NCI-H460 (cell line): ENCODE measurements at places on chromosomes 7 and 10.

DNA sequence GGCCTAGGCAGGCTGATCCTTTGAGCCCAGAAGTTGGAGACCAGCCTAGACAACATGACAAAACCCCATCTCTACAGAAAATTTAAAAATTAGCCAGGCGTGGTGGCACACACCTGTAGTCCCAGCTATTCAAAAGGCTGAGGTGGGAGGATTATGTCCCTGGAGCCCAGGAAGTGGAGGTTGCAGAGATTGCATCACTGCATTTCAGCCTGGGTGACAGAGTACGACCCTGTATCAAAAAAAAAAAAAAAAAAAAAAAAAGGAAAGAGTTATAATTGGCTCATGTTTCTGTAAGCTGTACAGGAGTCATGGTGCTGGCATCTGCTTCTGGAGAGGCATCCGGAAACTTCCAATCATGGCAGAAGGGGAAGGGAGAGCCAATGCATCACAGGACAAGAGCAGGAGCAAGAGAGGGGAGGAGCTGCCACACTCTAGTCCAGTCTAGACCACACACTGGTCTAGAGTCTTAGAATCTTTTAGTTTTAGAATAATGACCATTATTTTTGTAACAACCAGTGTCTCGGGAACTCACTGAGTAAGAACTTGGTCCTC, 16.8 kb downstream of the DOCK1 start:
- no peak for DNase-seq

DNA sequence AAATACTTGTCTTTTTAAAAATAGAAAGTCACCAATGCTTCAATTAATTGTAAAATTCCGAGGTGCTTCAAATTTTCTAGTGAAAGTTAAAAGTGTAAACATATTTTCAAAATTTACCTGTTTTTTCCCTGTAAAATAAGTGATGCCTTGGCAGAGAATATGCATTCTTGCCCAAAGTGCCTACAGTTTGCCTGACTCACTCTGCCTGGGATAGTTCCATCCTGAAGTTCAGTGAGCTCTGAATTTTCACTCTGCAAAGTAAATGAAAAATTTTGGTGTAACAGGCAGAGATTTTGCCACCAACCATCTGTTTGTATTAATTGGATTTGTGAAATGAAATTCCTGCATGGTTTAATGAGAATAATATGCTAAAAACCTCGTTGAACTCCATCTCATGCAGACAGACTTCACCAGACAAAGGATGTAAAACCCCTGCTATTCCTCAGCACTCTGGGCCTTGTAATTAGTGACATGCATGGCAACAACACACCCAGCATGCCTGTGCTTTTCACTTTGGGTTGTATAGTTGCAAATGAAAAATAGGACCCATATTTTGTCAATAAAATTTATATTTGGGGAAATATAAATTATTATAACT, 117.4 kb upstream of the GNAI1 start:
- DNase-seq = no peak

- no peak for DNase-seq
Observed at GRCh38 chr10:57362811-57363210, 904.9 kb downstream of the IPMK start.

GRCh38 chr10:91513598-91514424, 103.7 kb downstream of the HECTD2 start:
- DNase-seq = no peak

DNA sequence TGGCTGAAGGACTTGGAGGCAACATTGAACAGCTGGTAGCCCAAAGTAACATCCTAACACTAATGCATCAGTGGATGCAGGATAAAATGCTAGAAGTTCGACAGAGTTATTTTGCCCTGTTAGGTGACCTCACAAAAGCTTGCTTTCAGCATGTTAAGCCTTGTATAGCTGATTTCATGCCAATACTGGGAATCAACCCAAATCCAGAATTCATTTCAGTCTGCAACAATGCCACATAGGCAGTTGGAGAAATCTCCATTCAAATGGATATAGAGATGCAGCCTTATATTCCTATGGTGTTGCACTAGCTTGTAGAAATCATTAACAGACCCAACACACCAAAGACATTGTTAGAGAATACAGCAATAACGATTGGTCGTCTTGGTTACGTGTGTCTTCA, 62.9 kb downstream of the CCSER2 start:
- no peak for DNase-seq

GRCh38 chr10:114188001-114188400, 8.8 kb downstream of the TDRD1 start:
- DNase-seq = no peak

GRCh38 chr7:129886167-129886817, 66.5 kb downstream of the UBE2H start:
- DNase-seq = no peak

- DNase-seq = no peak
Observed at GRCh38 chr10:120368338-120368737, 88.7 kb upstream of the PLPP4 start.

- no peak for DNase-seq
Observed at GRCh38 chr7:6556196-6556595, 4.9 kb upstream of the GRID2IP start.

- DNase-seq = no peak
Observed at GRCh38 chr7:82080254-82080927, 310.5 kb upstream of the HGF start.

- no peak for DNase-seq
Observed at GRCh38 chr7:85974176-85974575, 669.5 kb upstream of the GRM3 start.

GRCh38 chr7:126760914-126761577, 491.7 kb downstream of the GRM8 start:
- DNase-seq = no peak

- no peak for DNase-seq
Observed at GRCh38 chr10:26994743-26995142, 105.6 kb downstream of the ANKRD26 start.

GRCh38 chr10:76047521-76047920, 616.1 kb downstream of the LRMDA start:
- DNase-seq = no peak

GRCh38 chr7:108001764-108002725, 916 bp downstream of the LAMB1 start:
- no peak for DNase-seq

- no peak for DNase-seq
Observed at GRCh38 chr10:13715100-13715499, 128.3 kb downstream of the PRPF18 start.

- DNase-seq = no peak
Observed at GRCh38 chr7:115409682-115410433, 488.0 kb downstream of the MDFIC start.

GRCh38 chr7:21767300-21767900, 178.3 kb downstream of the CDCA7L start:
- DNase-seq = peak; percentile 79

DNA sequence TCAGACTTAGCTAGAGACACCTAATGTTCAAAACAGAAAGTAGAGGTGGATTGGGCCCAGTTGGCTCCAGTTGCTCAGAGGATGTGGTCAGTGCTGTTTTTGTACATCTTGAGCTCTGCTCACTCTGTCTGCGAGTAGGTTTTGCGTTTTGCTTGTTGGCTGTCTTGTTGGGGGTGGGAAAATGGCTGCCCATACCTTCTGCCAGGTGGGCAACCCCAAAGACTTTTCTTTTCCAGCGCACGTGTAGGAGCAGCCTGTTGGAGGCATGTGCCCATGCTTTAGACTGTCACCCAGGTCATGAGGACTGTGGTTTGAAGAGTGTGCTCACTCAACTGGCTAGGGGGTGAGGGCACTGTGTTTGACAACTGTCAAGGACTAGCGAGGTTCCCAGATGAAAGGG, 73.9 kb downstream of the KAT6B start:
- no peak for DNase-seq

DNA sequence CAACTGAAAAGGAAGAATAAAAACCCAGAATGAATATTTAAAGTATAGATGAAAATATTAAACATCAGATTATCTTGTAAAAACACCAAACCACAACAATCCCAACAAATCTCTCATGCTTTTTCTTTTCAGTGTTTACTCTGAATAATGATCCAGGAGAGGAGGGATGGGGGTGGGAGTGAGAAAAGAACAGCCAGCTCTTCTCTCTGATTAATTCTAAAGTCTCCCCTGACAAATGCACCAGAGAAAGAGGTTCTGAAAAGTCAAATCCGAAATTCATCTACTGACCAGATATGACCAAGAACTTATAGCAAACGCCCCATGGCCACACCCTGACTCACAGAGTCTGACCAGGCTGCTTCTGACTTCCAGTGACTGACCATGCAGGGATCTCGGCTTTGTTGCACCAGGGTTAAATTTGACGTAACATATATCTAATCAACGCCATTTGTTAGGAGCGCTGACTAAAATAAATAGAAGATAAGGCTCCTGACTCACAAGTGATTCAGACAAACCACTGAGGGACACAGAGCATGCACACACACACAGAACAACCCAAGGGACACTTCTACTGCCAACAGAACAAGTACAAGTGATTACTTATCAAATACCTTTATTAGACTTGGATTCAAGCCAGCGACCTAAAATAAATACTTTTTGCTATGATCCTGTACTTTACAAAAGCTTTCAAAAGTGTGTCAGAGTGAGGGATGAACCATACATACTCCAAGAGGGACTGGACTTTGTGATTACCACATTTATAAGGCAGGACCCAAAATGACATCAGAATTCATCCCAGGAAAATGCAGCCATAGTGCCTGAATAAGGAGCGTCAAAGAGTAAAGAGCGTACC, 9.3 kb upstream of the SPOCK2 start:
- DNase-seq = peak; percentile 90

- DNase-seq = no peak
Observed at GRCh38 chr10:114100848-114101741, 57.4 kb downstream of the ADRB1 start.

DNA sequence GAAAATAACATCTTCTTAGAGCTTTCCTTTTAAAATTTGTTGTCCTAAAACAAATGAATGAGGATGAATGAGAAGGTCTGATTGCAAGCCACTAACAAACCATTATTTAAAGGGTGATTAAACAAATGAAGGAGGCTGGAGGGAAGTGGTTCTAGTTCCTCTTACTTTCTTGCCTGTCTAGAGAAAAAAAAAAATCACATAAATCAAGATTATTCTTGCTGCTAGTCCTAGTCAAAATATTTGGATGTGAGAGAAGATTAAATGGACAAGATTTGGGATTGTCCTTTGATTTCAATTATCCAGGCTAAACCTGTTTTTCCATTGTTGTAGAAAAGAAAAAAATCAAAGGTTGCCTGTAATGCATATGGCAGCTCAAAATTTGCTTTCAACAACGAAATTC, 3.3 kb downstream of the SKAP2 start:
- no peak for DNase-seq

DNA sequence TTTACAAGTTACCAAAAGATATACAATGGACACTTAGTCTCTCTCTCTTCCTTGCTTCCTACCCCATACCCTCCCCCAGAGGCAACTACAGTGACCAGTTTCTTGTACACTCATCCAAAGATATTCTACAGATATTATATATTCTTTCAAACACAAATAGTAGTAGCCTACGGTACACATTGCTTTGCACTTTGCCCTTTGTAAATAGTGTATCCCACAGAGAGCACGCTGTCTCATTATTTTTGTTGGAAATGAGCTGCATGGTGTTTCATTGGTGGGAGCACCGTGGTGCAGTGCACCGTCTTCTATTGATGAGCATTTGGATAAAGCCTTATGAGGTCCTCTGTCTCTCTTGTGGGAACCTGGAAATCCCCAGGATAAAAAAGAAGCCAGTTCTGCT, 24.2 kb downstream of the STRA8 start:
- no peak for DNase-seq

GRCh38 chr7:113044394-113044793, 42.2 kb downstream of the GPR85 start:
- DNase-seq = no peak

DNA sequence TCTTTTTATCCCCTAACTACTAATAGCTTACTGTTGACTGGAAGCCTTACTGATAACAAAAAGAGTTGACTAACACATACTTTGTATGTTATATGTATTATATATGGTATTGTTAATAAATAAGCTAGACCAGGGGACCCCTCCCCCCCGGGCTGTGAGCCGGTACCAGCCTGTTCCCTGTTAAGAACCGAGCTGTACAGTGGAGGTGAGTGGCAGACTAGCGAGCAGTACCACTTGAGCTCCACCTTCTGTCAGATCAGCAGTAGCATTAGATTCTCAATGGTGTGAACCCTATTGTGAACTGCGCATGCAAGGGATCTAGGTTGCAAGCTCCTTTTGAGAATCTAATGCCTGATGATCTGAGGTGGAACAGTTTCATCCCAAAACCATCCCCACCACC, 377.0 kb downstream of the IPMK start:
- no peak for DNase-seq

DNA sequence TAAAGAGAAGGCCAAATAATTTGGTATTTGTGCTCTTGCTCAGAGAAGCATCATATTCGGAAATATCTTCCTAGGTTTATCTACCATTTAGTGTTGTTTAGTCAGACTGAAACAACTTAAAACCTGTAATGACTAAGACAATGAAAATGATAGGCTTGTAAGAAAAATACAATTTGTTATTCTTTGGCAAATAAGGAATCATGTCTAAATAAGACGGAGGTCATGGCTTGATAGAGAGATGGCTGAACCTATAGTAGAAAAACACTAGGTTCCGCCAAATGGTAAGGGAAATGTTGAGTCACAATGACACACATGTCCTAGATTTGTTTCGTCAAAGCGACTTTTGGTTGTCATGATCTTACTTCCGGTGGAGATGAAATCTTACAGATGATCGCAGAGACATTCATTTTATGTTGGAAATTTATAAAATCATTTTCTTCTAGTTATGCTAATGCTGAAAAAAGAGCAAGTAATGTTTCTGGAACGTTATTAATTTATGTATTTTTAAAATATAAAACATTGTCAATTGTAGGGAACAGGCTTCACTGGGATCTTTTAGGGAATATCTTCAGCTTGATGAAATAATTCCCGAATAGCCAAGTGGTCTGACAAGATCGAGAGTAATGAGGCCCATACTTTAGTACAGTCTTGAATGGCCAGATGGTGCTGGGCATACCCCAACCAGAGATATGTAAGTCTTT, 1.0 kb downstream of the SRGN start:
- DNase-seq = peak; percentile 87

GRCh38 chr10:53122281-53122680, 349.7 kb upstream of the MBL2 start:
- no peak for DNase-seq

DNA sequence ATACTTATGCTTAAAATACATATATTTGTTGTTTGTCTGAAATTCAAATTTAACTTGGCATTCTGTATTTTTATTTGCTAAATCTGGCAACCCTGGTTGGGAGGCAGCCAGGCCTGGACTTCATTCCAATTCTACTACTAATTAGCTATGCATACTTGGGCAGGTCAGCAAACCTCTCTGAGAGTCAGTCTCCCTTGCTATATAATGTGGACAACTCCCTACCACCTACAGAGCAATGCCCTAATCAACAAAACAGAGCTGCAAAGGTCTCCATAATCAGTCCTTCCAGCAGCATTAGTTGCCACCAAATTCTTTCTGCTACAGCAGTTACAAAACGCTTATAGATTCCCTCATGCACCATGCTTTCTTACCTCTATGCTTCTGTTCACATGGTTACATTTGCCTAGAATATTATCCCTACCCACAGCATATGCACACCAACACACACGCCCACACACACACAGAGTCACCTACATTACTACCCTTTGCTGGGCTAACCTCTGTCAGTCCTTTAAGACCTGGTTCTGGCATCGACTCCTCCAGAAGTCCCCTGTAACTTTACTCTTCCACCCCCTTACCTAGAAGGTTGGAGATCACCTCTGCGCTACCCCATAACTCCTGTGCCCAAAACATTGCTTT, 188.7 kb downstream of the FGFR2 start:
- DNase-seq = no peak
